NCI-H510A treated with DMSO at 0.1 percent for 48 hours (cell line): ENCODE measurements at places on chromosomes 11 and 22.

DNA sequence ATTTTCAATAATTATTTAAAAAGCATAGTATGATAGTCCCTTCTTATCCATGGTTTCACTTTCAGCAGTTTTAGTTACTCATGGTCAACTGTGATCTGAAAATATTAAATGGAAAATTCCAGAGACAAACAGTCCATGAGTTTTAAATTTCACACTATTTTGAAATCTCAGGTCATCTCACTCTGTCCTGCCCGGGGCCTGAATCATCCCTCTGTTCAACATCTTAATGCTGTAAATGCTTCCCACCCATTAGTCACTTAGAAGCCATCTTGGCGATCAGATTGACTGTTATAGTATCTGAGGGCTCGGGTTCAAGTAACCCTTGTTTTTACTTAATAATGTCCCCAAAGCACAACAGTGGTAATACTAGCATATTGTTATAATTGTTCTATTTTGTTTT lies 1509.3 kb downstream of the FAM181B start:
- no peak for DNase-seq

- DNase-seq, result no peak
Observed at GRCh38 chr11:18253233-18253632, 4.8 kb upstream of the SAA2 start.

DNA sequence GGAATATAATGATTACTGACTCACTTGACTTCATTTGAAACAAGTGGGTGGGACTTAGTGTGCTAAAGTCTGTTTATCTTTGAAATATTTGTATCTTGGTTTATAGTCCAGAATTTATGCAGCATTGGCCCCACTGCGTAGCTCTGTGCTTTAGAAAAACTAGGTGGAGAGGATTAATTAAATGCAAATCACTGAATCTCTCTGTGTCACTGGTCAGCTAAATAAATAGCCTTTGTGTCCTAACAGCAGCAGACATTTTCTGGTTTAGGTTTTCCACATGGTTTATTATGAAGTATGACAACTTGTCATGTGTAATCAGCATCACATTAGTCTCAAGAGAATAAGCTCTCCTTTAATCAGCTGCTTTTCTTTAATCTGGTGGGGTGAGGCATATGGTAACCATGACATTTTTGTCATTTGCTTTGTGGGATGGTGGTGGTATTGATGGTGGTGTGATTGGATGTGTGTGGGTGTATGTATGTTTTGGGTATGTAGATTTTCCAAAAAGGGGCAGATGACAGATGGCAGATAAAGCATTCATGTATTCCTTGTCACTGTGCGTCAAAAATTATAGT lies 33.9 kb downstream of the BCL2L13 start:
- no peak for DNase-seq

DNA sequence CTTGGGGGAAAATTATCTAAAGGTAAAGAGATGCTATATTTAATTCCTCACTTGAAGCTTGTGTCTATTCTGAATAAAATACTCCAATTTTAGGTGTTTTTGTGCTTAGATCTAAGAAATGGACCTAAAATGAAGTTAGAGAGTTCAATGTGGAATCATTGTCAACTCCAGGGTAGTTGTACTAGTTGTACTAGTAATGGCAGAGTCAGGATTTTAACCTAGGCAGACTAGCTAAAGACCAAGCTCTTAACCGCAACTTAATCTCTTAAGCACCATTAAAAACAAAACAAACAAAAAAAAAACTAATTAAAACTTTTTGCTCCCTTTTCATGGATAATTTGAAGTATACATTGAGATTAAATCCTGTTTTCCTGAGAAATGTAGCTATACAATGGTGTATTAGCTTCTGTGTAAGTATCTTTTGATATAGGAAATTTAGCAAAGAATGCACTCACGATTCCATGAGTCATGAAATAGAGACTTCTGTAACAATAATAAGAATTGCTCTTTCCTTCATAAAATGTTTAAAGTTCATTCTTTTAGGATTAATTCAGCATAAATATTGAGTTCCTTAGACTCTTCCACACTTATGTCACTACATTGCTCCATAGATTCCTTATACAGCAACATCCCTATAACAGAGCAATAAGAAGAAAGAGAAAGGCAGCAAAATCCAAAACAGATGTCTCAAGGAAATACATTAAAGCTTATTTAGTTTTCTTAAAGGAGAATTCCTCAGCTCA lies 26.5 kb upstream of the SOX6 start:
- no peak for DNase-seq

DNA sequence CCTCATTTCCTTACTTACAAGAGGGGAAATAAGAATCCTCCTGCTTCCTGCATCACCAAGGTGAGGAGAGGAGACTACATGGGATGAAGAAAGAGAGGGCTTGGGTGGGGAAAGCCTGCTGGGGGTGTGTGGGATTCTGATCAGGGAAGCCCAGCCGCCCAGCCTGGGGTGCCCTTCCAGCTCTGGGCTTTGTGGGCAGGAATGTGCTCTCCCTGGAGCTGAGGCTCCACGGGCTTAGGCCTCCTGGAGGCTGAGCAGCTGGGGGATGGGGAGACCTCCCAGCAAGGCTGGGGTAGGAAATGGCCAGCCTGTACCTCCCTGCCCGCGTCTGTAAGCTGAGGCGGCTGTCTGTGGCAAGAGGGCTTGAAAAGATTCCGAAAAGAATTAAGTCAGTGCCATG lies 206.1 kb downstream of the GRIK4 start:
- no peak for DNase-seq

DNA sequence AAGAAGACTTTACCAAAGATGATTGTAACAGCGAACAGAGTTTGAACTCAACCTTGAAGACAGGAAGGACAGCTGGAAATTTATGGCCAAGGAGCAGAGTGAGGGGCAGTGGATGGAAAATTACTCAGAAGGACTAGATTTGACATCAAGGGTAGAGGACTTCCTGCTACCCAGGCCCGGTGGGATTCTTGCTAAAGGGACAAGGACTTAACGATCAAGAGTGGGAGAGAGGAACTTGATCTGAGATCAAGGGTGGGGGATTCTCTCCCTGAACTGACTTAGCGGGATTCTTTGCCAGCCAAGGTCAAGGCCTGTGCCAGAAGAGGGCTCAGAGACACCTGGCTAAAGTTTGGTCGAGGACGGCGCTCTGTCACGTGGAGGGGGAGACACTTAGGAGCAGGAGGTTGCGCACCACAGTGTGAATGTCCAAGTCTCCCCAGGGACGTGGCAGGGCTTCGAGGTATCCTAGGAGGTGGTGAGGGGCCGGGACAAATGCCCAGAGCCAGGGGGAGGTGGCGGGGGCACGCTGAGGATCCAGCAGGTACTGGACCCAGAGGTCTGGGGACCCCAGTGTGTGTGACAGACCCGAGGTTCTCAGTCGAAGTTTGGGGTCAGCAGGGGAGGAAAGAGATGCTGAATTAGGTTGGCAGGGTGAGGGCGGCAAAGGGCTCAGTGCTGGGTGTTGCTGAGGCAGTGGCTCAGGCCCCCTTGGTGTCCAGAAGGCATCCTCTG lies 46.1 kb upstream of the SHISAL1 start:
- DNase-seq, result no peak
